ENCODE measurements at places on chromosomes 7 and 10.

- no peak for DNase-seq
Measured at GRCh38 chr10:27986821-27987220, 12.1 kb downstream of the ODAD2 start.

DNA sequence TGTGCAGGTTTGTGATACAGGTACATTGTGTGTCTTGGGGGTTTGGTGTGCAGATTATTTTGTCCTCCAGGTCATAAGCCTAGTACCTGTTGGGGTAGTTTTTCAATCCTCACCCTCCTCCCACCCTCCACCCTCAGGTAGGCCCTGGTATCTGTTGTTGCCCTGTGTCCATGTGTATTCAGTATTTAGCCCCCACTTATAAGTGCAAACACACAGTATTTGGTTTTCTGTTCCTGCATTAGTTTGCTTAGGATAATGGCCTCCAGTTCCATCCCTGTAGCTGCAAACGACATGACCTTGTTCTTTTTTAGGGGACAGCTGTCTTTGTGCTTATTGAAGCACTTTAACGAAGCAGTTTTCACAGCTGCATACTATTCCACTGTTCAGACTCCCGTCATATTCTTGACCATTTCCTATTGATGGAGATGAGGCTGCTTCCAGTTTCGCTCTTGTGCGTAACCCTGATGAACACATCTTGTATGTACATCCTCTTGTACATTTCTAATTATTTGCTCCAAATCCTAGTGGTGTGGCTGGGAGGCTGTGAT lies 47.4 kb downstream of the LHPP start:
- no peak for DNase-seq

DNA sequence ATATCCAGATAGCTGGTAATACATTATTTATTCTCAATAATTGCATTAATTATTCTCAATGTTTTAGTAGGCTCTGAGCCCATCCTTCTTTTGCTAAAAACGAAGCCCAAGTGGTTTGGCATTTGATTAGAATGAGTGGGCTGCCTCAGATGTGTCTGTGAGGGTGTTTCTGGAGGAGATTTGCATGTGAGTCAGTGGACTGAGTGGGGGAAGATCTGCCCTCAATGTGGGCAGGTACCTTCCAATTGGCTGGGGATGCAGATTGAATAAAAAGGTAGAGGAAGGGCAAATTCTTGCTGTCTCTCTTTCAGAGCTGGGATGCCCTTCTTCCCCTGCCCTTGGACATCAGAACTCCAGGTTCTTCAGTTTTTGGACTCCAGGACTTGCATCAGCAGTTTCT lies 290.6 kb upstream of the SMIM30 start:
- DNase-seq: no peak

- DNase-seq: no peak
Measured at GRCh38 chr10:42781893-42782445, 626 bp upstream of the BMS1 start.

DNA sequence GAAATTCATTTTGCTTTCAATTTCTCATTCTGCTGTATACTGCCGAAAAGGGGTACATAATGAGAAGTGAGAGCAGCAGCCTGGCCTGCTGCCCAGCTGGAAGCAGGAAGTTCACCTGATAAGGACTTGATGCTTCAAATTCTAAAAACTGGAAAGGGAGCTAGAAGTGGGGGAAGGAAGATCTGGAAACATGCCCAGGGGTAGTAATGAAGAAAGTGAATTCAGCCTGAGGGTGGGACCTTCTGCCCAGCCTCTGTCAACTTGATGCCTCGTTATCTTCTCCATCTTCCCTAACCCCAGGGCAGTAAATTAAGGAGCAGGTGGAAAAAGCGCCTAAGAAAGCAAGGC lies 69.4 kb downstream of the ARMH3 start:
- no peak for DNase-seq

DNA sequence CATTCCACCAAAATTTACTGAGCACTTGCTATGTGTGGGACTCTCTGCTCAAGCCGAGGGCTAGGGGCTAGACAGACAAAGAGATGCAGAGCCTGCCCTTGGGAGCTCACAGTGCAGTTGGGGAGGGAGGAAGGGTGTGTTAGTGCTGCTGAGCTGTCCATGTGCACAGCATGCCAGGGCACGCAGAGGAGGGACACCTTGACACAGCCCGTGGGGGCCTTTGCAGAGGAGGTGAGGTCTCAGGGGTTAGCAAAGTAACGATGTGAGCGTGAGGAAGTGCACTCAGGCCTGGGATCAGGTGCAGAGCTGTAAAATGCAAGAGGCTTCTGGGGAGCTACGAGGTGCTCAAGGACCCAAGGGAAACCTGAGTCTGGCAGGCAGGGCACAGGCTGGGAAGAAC lies 16.3 kb downstream of the PRKCQ start:
- DNase-seq: no peak

DNA sequence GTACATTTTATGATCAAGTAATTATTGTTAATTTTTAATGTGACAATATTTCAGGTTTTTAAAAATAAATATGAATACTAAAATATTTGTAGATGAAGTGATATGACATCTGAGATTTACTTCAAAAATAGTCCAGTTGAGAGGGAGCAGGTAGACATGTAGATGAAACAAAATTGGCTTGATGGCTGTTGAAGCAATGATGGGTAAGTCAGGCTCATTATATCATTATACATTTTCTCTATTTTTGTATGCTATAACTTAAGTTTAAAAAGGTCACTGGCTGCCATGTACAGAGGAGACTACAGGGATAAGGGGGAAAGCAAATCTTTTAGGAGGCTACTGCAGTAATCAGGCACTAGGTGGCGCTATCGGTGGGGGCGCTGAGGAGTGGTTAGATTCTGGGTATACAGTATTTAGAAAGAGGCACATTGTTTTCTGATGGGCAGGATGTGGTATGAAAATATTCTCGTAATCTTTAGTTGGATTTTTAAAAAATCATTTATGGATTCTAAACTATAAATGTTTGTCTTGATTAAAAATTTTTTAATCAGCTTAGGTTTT lies 189.8 kb upstream of the IMMP2L start:
- peak; percentile 47 for DNase-seq

- DNase-seq: no peak
Measured at GRCh38 chr10:16887565-16887964, 70.3 kb upstream of the RSU1 start.

Data from HuH-7.5 (cell line).